ENCODE measurements at places on chromosomes 1 and 21.

- no peak for DNase-seq
These were observed 34.3 kb downstream of the ZYG11A start for GRCh38 chr1:52876843-52877242.

DNA sequence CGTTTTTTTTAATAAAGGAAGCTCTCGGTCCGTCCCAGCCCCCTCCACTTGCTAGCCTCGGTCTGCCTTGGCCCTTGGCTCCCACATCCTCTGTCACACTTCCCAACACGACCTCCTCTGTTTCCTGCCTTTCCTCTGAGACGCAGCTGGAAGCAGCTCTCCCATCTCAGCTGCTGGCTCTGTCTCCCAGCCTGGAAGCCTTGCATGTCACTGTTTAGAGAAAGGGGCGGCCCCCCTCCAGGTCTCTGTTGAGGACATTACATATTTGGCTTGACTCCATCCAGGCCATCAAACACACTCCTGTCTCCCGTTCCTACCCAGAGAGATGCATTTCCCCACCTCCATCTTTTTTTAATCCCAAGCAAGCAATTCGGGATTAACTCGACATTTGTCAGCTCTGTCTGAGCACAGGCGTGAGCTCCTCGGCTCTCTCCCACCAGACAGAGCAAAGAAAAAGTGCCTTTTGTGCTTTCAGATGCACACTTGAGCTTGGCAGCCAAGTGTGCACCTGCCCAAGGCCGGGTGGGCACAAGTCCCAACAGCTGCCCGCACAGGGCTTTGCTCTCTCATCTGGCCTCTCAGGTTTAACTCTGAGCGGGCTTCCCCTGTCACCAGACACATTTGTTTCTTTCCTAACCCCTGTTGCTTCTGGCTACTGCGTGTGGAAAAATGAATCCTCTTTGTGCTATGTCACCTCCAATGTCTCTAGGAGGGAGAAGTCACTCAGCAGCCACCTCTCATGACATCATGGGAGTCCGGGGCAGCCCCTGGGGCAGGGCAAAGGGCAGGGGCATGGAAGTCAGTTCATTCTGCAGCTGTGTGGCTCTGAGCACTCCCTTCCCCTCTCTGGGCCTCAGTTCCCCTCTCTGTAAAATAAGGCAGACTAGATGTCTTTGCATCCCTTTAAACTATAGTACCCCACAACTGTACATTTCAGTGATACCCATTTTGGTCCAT, 108.3 kb downstream of the KCND3 start:
- no peak for DNase-seq

- no peak for DNase-seq
These were observed 2018.4 kb downstream of the NCAM2 start for GRCh38 chr21:23016617-23017016.

GRCh38 chr1:166907763-166908162, 31.7 kb upstream of the TADA1 start:
- DNase-seq = no peak

- DNase-seq = no peak
These were observed 141.8 kb downstream of the HIVEP3 start for GRCh38 chr1:41776891-41777441.

DNA sequence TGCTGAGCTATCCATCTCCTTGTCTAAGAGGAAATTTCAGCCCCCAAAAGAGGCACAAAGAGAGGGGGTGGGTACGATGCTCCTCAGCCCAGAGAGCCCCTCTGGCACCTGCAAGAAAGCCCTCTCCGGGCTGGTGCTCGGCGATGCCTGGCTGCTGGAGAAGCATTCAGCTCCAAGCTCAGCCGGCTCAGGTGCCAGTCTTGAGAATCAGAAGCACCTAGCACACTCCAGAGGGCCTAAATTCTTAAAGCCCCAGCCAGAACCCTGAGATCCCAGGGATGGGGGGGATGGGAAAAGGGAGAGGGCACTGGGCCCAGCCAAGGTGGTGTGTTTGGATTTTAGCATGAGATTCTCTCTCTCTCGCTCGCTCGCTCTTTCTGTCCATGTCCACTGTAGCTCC, 2.9 kb downstream of the GRIK3 start:
- no peak for DNase-seq

- no peak for DNase-seq
These were observed 38.2 kb downstream of the SMYD2 start for GRCh38 chr1:214318956-214319736.

DNA sequence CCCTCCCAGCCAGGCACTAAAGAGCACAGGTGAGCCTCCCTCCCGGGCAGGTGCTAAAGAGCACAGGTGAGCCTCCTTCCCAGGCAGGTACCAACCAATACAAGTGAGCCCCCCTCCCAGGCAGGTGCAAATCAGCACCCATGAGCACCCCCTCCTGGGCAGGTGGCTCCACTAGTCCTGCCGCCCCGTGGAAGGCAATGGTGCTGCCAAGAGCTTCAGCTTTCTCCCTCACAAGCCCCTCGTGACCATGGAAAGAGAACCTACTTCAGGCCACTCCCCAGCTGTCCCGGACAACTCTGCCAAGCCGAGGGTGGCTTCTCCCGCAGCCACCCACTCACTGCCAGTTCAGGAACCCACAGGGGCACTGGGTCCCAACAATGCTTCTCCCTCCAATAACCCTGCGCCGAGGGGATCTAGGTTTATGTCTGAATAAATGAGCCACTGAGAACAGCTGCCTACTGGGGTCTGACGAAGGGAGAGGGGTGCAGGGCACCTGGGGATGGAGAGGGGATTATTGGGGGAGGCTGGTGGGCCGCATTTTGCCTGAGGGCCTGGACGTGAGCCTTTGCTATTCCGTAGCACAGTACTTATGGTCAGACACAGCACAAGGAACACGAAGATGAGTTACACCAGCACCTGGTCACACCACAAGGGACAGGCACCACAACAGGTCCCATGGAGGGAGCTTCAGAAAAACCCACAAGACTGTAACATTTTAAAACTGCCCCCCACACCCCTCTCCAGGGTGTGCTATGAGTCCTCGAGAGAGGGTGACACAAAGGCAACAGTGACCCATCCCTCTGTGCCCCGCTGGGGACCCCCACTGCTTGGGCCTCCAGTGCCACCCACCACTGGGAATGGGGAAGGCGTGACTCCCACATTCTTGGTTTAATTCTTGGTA, 46.3 kb downstream of the PRDM15 start:
- no peak for DNase-seq
